ENCODE measurements at places on chromosomes 6 and 20. TPM values are rescaled to one million over a fixed set of nuclear protein-coding genes. Genes with fewer than 3 reads are reported as not detected.

PTCRA gene
- total RNA-seq: not detected

TRIM15 gene
- total RNA-seq: not detected

TMC2 gene
- total RNA-seq: not detected

PARD6B gene
- 31.0 TPM for total RNA-seq

MYT1 gene
- total RNA-seq: 1.2 TPM

DNA sequence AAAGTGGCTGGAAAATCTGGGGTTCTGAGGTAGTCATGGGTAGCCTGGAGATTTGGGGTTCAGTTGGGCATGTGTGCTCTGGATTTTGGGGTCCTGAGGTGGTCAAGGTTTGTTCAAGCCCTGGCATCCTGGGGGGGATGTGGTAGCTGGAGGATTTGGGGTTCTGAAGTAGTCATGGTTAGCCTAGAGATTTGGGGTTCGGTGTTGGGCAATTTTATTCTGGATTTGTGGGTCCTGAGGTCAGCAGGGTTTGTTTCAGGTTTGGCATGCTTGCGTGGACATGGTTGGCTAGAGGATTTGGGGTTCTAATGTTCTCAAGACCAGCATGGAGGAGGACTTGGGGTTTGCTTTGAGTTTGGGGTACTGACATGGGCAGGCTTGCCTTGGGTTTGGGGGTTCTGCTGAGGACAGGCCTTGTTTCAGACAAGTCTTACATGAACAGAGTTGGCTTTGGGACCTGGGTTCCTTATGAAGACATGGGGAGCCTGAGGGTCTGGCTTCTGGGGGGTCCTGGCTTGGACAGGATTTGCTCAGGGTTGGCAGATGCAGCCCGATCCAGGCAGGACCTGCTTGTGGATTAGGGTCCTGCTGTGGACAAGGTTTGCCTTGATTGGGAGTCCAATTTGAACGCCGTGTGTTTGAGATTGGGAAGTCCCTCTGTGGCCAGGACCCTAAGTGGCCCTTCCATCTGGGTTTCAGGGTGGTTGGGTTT, 906 bp downstream of the ANKRD60 start:
- no peak for DNase-seq

DNA sequence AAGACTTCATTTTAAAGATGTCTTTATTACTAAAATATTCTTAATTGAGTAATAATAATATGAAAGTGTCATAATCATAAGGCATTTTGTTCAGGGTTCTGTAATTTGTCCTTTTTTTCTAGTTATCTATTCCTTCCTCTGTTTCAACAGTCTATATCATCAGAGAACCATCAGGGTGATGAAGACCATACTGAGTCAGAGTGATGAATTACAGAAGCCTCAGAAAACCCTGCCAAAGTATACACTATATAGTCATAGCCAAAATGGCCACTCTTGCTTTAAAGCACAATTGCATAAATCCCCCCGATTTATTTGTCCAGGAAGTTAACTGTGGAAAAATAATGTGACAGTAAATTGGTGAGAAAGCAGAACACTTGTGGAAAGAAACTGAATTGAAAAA, 735.0 kb downstream of the EPHA7 start:
- no peak for DNase-seq

DNA sequence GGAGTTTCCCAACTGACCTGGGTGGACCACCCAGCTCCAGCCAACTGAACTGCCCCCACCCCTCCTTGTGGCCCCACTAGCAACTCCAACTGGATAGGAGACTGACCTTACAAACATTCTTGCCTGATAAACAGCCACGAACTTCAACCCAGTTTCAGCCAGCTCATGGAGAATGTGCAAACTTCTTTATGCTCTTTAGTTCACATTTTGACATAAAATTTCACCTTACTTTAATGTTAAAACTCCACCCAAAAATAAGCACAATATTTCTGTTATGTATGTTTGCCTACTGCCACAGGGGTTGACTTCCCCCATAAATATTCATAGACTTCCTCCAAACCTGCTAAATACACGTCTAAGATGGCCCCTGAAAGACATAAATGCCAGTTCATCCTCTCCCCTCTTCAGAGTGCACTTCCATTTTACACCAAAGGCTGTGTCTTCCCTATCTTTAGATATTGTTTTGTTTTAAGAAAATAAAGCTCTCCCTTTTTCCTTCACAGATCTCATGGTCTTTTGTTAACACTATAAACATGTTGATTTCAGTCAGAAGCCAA, 643.7 kb downstream of the EPM2A start:
- no peak for DNase-seq

- DNase-seq: peak; percentile 96
Observed at GRCh38 chr20:46021361-46022359, 7.4 kb upstream of the SLC12A5 start.

GRCh38 chr6:168885751-168886742, 367.6 kb downstream of the THBS2 start:
- DNase-seq: no peak

GRCh38 chr6:158103228-158103627, 64.8 kb downstream of the SERAC1 start:
- no peak for DNase-seq

GRCh38 chr6:106087548-106088325, 1.6 kb downstream of the PRDM1 start:
- DNase-seq: peak; percentile 72

GRCh38 chr6:117676577-117677218, 1.4 kb downstream of the NUS1 start:
- DNase-seq: peak; percentile 5

GRCh38 chr6:116386581-116387299, 16.0 kb downstream of the DSE start:
- no peak for DNase-seq

GRCh38 chr6:138109042-138109997, 2.1 kb upstream of the PERP start:
- peak; percentile 48 for DNase-seq

- peak; percentile 70 for DNase-seq
Observed at GRCh38 chr20:58293453-58293852, 16.1 kb upstream of the RAB22A start.

GRCh38 chr6:131430531-131430930, 142.5 kb upstream of the ARG1 start:
- DNase-seq: no peak

GRCh38 chr20:2759143-2759542, 41.3 kb downstream of the CPXM1 start:
- no peak for DNase-seq

DNA sequence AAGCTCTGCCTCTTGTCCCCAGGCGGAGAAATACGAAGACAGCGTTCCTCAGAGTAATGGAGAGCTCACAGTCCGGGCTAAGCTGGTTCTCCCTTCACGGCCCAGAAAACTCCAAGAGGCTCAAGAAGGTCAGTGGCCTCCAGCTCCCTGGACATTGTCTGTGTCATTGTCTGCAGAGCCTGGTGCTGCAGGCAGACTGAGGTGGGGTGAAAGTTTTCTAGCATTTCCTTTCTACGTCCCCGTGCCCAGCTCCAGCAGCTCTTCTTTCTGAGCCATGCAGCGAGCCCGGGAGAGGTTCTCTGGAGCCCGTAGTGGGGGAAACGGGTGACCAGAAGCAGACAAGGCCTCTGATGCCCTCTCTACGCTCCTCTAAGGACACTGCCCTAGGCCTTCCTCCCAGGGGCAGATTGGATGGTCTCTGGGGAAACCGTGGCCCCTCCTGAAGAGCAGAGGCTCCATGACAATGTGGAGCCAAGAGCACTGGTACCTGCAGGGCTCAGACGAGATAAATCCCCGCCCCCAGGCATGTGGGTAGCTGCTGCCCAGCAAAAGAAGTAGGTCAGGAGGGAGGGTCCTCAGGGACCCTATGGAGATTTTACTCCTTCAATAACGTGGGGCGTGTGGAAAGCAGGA, 58.4 kb downstream of the EZR start:
- DNase-seq: no peak

GRCh38 chr20:61345656-61346055, 93.6 kb downstream of the CDH4 start:
- DNase-seq: peak; percentile 27

DNA sequence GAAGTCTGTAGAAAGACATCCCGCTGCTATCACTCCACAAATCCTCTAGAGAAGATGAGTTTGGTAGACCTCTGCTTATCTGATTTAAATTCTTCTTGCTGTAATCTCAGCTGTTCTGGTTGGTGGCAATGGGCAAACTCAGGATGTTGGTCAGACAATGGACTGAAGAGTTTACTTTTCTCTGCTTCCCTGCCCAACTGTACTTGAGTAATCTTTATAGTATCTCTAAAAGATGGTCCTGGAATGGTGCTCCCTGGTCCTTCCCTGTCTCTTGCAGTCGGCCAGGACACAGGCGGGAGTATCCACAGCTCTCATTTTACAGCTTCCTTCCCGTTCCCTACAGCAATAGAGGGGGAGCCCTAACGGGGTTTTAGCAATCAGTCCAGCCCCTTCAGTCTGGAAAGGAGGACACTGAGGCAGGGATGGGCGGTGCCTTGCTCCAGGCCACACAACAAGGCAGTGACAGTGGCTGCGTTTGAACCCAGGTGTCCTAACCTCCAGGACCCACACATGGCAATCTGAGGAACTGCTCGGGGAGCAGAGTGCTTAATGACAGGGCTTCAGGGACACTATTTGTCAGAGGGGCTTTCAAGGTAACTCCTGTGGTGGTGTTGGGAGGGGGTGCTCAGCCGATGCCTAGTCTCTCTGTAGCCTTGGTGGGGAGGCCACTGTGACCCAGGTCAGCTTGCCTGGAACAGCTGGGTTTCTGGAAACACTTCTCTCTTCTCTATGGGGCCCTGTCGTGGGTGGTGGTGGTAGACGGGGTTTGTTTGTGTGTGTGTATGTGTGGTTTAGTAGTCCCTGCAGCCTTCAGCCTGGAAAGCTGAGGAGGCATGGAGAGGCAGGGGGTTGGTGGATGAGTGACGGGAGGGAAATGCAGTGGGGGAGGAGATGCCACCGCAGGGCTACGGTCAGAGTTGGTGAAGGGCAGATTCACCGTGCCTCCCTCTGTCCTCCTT, 9.5 kb upstream of the VEGFA start:
- no peak for DNase-seq

DNA sequence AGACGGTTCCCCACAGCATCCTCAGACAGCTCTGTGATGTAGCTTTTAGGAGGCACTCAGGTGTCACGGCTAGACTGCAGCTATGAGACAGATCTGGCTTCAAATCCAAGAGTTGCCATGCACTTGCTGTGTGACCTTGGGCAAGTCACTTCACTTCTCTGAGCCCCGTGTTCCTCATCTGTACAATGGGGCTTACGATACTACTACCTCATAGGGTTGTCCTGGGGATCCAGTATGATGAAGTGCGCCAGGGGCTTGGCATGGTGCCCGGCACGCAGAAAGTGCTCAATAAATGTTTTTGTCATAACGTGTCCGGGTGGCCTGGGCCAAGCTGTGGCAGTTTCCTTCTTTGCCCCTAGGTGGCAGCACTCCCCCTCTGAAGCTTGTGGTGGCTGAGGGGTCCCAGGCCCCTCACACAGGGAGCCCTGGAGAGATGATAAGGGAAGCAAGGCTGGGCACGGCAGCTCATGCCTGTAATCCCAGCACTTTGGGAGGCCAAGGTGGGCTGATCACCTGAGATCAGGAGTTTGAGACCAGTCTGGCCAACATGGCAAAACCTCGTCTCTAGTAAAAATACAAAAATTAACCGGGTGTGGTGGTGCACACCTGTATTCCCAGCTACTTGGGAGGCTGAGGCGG, 19.1 kb upstream of the CHMP4B start:
- peak; percentile 62 for DNase-seq

- no peak for DNase-seq
Observed at GRCh38 chr6:130947464-130947863, 115.6 kb downstream of the EPB41L2 start.

GRCh38 chr6:5365436-5366195, 104.3 kb downstream of the FARS2 start:
- no peak for DNase-seq

DNA sequence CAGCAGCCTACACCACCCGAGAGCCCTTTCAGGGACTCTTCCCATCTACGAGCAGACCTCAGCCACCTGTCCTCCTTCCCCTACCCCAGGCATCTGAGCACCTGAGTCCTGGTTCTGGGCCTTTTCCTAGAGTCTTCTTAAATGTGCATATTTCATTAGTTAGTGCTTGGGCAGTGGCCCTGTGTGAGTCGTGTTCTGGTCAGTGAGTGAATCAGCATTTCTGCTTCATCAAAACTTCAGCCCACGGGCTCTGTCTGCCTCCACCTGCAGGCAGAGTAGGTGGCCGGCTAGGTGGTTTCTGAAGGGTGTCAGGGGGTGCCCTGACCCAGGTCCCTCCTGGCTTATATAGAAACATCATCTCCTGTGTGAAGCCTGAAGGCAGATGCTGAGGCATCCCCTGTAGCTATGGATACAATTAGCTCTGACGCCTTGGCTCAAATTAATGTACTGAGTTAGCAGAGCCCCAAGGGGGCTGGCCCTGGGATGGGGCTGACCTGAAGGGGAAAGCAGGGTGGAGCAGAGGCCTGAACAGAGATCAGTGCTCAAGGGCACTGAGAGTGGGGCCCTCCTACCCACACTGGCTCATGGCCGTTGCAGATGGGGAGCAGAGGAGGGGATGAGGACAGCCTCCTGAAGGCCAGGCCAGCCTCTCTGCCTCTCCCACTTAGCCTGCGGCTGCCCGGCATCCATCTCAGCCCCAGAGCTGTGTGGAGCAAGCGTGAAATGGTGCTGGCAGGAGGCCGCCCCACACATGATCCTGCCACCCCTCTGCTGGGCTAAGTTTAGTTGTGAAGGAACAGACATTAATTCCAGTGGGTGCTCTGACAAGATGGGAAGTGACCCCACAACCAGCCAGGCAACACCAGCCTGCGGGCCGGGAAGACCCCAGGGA, 13.6 kb downstream of the IP6K3 start:
- DNase-seq: no peak

GRCh38 chr20:36352843-36353553, 46.9 kb downstream of the DLGAP4 start:
- DNase-seq: peak; percentile 24

DNA sequence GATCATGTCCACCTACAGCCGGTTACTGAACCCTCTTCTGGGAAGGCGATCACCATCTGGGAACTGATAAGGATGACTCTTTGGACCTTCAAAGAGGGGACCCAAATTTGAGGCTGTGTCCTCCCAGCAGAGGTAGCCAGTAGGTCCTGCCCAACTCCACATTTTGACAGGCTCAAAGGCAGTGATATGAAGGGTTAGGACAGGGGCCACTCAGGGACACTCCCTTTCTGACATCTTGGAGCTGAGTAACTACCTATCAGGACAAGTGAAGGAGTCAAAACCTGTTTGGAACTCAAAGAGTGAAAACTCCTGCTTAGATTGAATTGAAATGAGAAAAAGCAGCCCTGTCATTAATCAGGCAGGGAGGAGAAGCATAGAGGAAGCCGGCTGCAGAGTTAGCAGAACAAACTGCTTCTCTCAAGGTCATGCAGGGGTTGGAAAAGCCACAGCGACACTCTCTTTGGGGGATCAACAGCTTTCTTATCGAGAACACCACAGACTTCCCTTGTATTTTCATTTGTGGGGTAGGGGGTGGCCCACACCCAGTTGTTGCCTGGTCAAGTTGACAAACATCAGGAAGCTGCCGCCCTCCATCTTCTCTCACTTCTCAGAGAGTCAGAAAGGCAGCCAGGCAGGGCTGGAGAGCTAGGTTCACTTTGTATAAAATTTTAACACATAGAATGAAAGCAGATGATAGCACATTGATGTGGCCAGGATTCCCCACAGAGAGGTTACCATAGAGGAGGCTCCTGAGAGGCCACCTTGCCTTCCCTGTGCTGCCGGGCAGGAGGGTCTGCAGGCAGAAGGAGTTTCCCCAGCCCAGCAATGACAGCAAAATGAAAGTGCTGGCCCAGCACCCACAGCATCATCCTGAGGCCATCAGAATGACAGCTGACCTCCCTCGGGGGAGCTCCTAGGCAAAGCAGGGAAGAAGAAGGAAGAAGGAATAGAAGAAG, 47.6 kb downstream of the AGPAT4 start:
- no peak for DNase-seq
